ENCODE measurements at places on chromosomes 7 and 10. TPM values are rescaled to one million over a fixed set of nuclear protein-coding genes. Genes with fewer than 3 reads are reported as not detected.

GRCh38 chr10:47116445-47116844 is 183.6 kb upstream of the GDF10 start:
- DNase-seq = no peak
- peaks cover 2% of the 10 kb centered on the region for H3K27me3 ChIP-seq
- no peaks in the 10 kb centered on the region for H3K4me1 ChIP-seq
- H3K27ac ChIP-seq = no peak overlapping the region

Gene CEP55
- polyA plus RNA-seq = 8.5 TPM

- H3K27me3 ChIP-seq = no peaks in the 10 kb centered on the region
- DNase-seq = peak; percentile 66
- H3K36me3 ChIP-seq = no peaks in the 10 kb centered on the region
- H3K27ac ChIP-seq = no peak overlapping the region
- no peaks in the 10 kb centered on the region for H3K4me1 ChIP-seq
Measured at GRCh38 chr10:91653219-91653870, 20.5 kb upstream of the PPP1R3C start.

GRCh38 chr10:61283066-61283465 is 170.1 kb downstream of the TMEM26 start:
- no peaks in the 10 kb centered on the region for H3K36me3 ChIP-seq
- no peak overlapping the region for H3K27ac ChIP-seq
- H3K27me3 ChIP-seq = no peaks in the 10 kb centered on the region
- no peak overlapping the region for H3K4me3 ChIP-seq
- DNase-seq = no peak
- no peaks in the 10 kb centered on the region for H3K4me1 ChIP-seq

- H3K27ac ChIP-seq = no peak overlapping the region
- peaks cover 4% of the 10 kb centered on the region for H3K4me1 ChIP-seq
- DNase-seq = no peak
- H3K4me3 ChIP-seq = no peak overlapping the region
Measured at GRCh38 chr7:80186721-80187120, 52.1 kb downstream of the GNAI1 start.

GRCh38 chr7:20858951-20859350 is 72.3 kb upstream of the SP8 start:
- no peaks in the 10 kb centered on the region for H3K4me1 ChIP-seq
- no peaks in the 10 kb centered on the region for H3K36me3 ChIP-seq
- no peaks in the 10 kb centered on the region for H3K27me3 ChIP-seq

DNA sequence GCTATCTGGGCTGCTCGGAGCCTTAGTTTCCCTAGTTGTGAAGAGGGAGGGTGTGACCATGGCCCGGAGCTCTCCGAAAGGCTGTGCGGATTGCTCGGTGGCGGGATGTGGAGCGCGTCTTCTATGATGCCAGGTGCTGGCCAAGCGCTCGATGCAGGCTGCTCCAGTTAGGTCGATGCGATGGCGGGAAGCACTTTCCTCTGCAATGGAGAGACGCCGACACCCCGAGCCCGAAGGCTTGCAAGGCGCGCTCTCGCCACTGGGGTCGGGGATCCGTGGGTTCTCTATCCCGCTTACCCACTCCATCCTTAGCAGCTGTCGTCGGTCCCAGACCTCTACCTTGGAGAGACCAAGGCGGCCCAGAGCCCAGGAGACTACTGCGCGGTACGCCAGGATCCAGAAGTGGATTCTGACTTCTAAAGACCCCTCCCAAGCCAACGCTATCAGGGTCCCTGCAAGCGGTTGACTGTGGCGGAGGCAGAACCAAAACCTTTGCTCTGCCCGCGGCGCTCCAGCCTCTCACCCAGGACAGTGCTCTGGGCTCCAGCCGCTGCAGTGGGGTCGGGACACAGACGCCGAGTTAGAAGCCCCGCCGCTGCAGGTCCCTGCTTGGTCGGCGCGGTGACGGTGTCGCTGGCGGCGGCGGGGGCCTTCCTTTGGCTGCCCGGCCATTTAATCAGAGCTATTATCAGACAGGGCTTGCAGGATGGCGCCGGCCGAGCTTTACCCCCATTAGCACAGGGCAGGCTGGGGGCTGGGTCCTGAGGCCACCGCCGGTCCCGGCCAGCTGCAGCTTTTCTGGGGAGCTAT is 7.8 kb upstream of the TBX20 start:
- H3K36me3 ChIP-seq = no peaks in the 10 kb centered on the region
- no peak overlapping the region for H3K4me3 ChIP-seq
- no peak for DNase-seq
- peaks cover 76% of the 10 kb centered on the region for H3K27me3 ChIP-seq
- H3K4me1 ChIP-seq = peaks cover 10% of the 10 kb centered on the region

Gene SPDYE16
- 0.47 TPM for polyA plus RNA-seq

DNA sequence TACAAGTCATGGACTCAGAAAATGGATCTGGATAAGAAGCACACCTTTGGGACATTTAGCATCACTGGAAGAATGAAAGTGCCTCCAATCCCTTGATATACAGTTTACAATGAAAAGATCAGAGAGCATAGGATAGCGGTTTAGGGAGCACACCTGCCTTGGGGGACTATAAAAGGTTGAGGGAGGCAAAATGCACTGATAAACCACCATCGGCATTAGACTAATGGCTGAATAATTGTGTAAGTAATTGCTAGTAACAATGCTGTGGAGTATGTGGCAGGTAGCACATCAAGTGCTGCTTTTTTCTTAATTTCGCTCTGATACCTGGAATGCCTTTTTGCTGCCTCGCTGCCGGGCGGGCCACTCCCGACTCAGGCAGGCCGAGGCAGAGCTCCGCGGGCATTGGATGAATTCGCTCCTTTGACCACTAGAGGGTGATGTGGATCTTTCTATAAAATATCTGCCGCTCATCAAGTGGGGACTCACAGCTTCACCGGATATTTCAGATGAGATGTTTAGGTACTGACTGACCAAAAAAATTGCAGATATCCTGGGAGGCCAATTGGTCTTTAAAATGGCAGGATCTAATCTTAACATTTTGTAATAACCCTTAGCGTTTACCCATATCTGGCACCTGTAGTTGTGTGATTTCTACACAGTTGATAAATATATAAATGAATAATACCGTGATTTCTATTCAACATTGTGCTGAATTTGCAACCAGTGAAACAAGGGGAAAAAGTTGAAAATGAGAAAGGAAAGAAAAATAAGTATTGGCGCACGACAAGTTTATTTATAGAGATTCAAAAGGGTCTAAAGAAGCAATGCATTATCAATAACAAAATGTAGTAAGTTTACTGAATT is 116.8 kb upstream of the PRSS1 start:
- peak; percentile 57 for DNase-seq
- H3K36me3 ChIP-seq = no peaks in the 10 kb centered on the region
- peaks cover 2% of the 10 kb centered on the region for H3K27me3 ChIP-seq
- no peak overlapping the region for H3K27ac ChIP-seq
- no peak overlapping the region for H3K4me3 ChIP-seq

DNA sequence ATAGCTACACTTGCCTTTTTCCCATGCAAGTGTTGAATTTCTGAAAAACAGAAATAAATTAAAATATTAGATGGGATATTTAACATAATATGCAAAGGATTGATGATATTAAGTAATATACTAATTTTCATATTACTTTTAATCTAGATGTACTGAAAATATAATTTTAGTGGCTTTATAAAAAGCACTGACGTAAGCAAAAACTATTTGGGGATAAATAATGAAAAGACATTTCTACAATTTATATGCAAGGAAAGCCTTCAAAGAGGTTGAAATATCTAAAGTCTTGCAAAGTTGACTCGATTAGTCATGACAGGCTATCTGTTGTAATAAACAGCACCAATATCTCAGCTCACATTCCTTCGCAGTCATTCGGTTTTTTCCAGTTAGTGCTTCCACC is 94.9 kb upstream of the ABCB5 start:
- H3K36me3 ChIP-seq = no peaks in the 10 kb centered on the region
- no peaks in the 10 kb centered on the region for H3K27me3 ChIP-seq
- H3K4me3 ChIP-seq = no peak overlapping the region
- no peak overlapping the region for H3K27ac ChIP-seq
- DNase-seq = no peak

DNA sequence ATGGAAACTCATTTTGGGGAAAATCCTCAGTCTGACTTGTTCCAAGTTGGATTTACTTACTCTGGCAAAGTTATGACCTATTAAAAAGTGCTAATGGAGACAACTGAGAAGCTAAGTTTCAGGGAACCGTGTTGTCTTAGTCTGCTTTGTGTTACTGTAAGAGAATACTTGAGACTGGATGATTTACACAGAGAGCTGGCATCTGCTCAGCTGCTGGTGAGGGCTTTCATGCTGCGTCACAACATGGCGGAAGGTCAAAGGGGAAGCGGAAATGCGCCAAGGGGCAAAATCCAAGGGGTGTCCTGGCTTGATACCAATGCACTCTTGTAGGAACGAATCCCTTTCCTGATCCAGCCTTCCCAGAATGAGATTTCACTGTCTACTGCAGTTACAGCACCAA is 46.4 kb downstream of the MTURN start:
- no peak for DNase-seq
- no peak overlapping the region for H3K4me3 ChIP-seq
- H3K27me3 ChIP-seq = no peaks in the 10 kb centered on the region
- H3K27ac ChIP-seq = no peak overlapping the region

Gene OPN4
- 1.1 TPM for polyA plus RNA-seq

GRCh38 chr10:122342293-122343134 is 32.0 kb upstream of the PLEKHA1 start:
- no peaks in the 10 kb centered on the region for H3K36me3 ChIP-seq
- no peak overlapping the region for H3K4me3 ChIP-seq
- no peak overlapping the region for H3K27ac ChIP-seq
- peak; percentile 72 for DNase-seq
- no peaks in the 10 kb centered on the region for H3K4me1 ChIP-seq

Gene NRP1
- 80.1 TPM for polyA plus RNA-seq

Gene TFEC
- polyA plus RNA-seq = 2.6 TPM

GRCh38 chr7:36303202-36304098 is 86.2 kb upstream of the ANLN start:
- DNase-seq = peak; percentile 88
- peaks cover 30% of the 10 kb centered on the region for H3K4me1 ChIP-seq
- no peak overlapping the region for H3K4me3 ChIP-seq
- H3K27me3 ChIP-seq = no peaks in the 10 kb centered on the region
- H3K27ac ChIP-seq = peak overlapping the region; percentile 82
- peaks cover 8% of the 10 kb centered on the region for H3K36me3 ChIP-seq

Gene BHLHA15
- 0.48 TPM for polyA plus RNA-seq

- H3K4me1 ChIP-seq = no peaks in the 10 kb centered on the region
- H3K27ac ChIP-seq = no peak overlapping the region
- H3K4me3 ChIP-seq = no peak overlapping the region
- DNase-seq = no peak
- no peaks in the 10 kb centered on the region for H3K27me3 ChIP-seq
Measured at GRCh38 chr10:20949967-20950366, 52.9 kb upstream of the NEBL start.

DNA sequence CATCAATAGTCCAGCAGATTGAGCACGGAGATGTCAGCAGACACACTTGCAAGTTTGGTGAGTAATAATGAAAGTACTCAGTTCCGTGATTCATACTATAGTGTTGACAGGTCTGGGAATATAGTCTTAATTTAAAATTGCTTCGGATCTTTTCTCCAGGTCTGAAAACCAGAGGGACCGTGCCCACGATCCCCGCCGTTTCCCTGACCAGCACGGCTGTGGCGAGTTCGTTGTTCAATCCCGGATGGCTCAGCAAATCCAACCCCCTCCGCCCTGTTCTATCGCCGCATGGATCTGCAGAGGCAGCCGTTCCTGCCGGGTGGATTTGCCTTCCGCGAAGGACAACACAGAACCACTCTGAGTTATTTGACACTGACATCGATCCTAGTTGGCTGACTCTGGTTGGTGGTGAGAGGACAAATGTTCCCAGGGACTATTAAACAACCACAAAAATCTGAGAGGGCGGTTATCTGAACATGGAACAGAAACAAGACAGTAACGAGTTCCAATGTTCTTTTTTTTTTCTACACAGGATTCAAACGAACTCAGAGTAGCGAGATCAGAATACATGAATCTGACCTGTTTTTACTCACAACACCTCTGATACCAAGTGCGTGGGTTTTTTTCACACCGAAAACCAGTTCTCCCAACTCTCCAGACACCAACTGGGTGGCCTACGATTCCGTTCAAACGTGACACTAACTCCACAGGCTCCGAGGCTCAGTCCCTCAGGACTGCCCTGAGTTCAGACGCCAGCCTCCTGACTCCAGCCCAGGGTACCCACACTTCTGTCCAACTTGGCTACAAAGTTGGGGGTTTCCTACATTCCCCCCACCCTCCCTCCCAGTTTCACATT is 52.7 kb downstream of the RBM17 start:
- peak overlapping the region; percentile 47 for H3K27ac ChIP-seq
- peaks cover 26% of the 10 kb centered on the region for H3K4me1 ChIP-seq
- peak; percentile 70 for DNase-seq
- peak overlapping the region; percentile 26 for H3K4me3 ChIP-seq
- peaks cover 38% of the 10 kb centered on the region for H3K27me3 ChIP-seq

GRCh38 chr10:124656113-124656490 is 88.1 kb downstream of the FAM53B start:
- H3K36me3 ChIP-seq = peaks cover 52% of the 10 kb centered on the region
- no peak overlapping the region for H3K27ac ChIP-seq
- no peak overlapping the region for H3K4me3 ChIP-seq
- H3K27me3 ChIP-seq = no peaks in the 10 kb centered on the region

- H3K4me3 ChIP-seq = no peak overlapping the region
- DNase-seq = no peak
- no peaks in the 10 kb centered on the region for H3K36me3 ChIP-seq
Measured at GRCh38 chr10:8365935-8366911, 311.7 kb downstream of the GATA3 start.

DNA sequence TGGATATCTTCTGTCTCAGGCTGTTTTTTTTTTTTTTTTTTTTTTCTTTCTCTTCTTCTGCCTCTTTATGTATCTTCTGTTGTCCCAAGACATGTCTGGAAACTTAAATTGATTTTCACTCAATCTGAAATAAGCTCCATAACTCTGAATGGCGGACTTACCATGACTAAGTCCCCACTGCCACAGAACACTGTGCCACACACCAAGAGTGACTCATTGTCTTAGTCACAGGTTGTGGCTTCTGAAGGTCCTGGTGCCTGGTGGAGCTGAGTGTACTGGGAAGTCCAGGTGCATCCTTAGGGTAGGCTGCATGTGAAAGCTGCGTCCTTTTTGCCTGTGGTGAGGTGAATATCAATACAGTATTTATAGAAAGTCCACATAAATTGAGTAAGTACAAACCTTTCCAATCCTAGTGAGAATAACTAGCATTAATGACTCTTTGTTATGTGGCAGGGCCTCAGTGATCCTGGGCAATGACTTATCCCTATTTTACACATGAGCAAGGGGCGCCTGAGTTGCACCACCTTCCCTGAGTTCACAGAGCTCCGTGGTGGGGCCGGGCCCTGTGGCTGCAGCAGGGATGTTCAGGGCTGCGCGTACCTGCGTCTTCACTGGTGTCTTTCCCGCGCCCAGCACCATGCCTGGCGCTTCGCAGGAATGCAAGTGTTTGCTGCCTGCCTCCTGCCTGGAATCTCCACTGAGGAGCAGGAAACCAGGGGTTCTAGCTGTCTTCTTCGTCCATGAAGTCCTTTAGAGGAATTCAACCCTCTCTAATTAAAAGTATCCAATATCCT is 4.3 kb downstream of the PFKP start:
- peaks cover 5% of the 10 kb centered on the region for H3K36me3 ChIP-seq
- no peak overlapping the region for H3K4me3 ChIP-seq
- no peak overlapping the region for H3K27ac ChIP-seq
- peaks cover 12% of the 10 kb centered on the region for H3K27me3 ChIP-seq
